ENCODE measurements at places on chromosomes 7 and 10.

- DNase-seq, result no peak
Measured at GRCh38 chr10:115239761-115240160, 146.6 kb downstream of the ATRNL1 start.

GRCh38 chr10:78205457-78206016 lies 171.9 kb downstream of the RPS24 start:
- no peak for DNase-seq

DNA sequence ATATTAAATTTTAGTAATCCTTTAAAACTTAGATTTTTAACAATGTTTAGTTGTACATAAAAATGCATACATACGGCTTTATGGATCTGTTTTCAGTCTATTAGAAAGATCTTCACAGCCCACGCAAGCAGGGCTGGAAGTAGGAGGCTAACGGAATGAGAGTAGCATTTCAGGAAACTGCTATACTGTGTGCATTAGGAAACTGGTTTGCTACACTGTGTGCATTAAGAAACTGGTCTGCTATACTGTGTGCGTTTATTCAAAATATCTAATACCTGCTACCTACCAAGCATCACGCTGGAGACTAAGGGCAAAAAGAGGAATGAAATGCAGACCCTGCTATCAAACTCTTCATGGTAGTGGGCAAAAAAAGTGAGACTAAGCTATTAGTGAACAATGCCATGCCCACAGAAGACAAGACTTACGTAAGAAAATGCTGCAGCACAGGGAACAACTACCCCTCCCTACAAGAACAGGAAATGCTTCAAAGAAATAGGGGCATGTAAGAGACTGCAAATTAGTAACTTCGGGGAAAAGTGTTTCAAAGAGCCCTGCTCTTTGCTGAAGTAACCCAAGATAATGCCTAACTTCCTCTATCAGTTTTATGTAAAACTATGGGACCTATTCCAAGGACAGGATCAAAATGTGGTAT lies 11.3 kb downstream of the RAB11FIP2 start:
- DNase-seq, result no peak

DNA sequence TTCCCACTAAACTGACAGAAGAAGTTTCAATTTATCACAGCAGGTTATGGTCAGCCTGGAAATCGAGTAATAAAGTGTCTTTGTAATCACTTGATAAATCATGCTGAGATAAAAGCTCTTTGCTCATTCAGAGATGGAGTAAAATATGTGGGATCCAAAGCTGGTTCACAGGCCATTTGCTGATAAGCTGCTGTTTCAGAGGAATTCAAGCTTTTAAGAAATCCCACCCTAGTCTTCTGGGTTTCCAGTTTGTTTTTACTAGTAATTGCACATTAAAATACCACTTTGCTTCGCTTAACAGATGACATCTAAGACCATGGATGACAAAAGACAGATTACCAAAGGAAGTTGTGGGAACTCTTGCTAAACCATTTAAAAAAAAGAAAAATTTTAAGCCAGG lies 37.4 kb upstream of the CDK6 start:
- no peak for DNase-seq

DNA sequence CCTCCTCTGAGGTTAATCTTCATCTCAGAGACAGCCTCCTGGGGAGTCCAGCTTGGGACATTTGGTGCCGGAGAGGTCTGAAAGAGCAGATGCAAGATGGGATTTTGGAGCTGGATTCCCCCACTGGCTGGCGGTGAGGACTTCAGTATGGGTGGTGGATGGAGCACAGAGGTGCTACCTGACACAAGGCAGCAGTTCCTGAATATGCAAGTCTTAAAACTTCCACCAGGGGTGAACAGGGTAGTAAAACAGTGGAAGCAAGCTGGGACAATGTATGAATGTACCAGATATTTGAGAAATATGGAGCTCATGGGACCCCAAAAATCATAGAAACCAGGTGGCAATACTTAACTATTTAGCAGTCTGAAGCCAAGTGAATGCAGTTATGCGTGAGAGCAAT lies 4.8 kb upstream of the TAF3 start:
- no peak for DNase-seq

GRCh38 chr7:103989785-103990767 lies 618 bp upstream of the RELN start:
- DNase-seq, result no peak
